ENCODE measurements at places on chromosomes 11 and 22.

DNA sequence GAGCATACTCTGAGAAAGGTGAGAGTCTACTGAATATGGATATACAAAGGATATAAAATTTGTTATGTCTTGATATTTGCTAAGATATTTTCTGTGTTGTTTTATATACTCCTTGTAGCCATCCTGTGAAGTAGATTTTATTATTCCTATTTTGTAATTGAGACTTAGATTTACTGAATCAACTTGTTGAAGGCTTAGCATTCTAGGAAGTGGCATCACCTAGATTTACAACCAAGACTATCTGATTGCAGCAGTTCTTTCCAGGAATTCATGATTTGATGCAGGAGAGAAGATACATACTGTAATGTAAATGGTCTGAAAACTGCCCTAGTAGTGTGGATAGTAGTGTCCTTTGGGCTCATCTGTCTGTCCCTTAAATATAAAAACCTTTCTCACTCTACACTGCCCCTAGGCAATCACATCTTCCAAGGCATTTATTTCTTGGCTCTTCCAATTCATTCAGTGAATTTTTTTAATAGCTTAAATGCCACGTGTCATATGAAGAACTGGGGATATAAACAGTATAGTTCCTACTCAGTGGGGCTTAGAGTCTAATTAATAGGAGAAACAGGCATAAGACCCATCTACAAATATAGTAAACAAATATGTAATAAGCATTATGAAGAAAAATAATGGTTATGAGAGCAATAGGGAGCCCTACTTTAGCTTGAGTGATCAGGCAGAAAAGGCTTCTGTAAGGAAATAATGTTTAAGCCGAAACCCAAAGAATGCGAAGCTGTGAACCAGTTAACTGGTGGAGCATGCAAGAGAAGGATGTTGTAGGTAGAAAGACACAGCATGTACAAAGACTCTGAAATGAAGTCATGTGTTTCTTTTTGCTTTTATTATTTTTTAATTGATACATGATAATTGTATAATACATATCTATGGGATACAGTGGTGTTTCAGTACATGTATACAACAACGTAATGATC lies 13.6 kb downstream of the IPO7 start:
- DNase-seq = no peak

DNA sequence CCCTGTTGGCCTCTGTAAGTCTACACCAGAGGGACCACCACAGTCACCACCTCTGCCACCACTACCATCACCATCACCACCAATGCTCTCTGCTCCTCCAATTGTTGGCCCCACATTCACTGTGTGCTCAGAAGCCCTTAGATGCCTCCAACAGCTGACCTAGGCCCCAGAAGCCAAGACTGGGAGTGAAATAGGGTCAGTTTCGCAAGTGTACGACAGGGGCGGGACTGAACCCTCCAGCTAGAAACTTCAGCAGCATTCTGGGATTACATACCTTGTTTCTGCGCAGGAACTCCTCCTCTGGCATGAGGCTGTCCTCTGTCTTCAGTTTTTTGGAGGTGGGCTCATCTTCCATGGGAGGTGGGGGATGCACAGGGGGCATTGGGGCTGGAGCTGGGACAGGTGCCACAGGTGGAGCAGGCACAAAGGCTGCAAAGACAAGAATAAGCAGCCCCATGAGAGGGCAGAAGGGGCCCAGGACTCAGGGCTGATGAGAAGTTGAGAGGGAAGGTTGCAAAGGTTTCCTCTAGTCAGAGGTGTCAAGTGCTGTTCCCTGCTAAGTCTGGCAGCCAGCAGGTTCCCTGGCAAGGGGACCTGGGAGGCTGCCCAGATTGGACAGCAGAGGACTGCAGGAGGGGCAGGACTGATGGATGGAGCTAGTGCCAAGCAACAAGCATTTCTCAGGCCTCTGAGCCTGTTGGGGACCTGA lies 10.2 kb upstream of the TBC1D10A start:
- DNase-seq = no peak

DNA sequence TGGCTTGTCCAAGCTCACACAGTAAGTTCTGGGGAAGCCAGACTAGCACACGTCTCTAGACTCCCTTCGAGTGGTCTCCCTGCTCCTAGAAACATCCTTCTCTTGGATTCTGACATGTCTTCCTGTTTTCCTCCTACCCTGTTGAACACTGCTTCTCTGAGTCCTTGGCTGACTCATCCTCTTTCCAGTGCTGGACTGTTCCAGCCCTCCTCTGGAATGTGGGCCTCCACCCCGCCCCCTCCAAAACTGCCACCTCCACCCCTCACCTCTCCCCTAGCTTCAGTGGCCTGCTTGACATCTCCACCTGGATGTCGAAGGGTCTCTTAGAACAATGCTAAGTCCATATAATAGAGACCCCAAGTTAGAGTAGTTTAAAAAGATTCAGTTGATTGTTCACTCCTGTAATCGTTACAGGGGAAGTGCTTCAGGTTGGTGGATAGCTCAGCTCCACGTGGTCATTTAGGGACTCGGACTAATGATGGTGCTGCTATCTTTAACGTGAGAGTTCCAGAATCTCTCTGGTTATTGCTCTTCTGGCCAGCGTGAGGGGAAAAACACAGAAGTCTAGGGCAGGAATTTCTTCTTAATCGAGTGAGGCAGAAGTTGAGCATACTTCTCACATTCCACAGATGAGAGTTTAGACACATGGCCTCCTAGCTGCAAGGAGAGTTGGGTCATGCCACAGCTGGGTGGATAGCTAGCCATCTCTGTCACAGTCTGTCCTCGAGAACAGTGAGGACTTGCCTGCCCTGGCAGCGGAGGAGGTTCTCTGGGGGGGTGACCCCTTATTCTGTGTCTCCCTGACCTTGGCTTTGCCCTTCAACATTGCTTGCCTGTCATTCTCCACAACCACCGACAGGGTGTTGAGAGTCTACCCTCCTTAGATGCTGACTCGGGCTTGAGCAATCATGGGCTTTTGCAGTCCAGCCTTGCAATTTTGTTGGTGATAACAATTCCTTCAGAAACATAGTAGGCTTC lies 4.7 kb upstream of the C11orf96 start:
- no peak for DNase-seq

- no peak for DNase-seq
Observed at GRCh38 chr11:70192666-70193410, 10.3 kb upstream of the FADD start.

- no peak for DNase-seq
Observed at GRCh38 chr11:4068962-4069361, 25.6 kb upstream of the RRM1 start.

GRCh38 chr11:42171046-42171445 lies 711.6 kb upstream of the LRRC4C start:
- DNase-seq = no peak

DNA sequence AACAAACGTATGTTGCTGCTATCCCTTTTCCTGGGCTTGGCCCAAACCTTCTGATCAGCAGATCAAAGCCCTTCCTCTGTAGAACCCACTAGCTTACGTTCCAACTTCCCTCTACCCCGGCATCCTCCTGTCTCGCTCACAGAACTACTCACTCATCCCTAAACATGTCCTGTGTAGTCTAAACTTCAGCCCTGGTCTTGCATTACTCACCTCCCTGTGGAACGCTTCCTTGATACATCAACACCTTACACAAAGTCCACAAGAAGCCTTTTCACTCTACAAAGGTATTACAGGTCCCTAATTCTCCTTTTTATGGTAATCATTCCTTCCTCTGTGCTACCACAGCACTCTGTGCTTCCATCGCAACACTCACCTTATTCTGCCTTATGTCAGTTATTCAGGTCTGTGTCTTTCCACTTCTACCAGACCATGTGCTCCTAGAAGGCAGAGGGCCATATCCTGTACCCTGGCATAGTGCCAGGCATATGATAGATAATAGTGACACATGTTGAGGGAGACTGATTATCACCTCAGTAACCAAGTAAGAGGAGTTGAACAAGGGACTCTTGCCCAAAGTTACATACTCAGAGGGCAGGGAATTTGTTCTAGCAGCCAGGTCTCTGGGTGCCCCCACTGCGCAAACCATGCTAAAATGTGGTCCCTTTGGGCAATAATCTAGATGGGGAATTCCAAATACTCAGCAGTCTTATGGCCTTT lies 41.6 kb downstream of the USP35 start:
- DNase-seq = no peak

DNA sequence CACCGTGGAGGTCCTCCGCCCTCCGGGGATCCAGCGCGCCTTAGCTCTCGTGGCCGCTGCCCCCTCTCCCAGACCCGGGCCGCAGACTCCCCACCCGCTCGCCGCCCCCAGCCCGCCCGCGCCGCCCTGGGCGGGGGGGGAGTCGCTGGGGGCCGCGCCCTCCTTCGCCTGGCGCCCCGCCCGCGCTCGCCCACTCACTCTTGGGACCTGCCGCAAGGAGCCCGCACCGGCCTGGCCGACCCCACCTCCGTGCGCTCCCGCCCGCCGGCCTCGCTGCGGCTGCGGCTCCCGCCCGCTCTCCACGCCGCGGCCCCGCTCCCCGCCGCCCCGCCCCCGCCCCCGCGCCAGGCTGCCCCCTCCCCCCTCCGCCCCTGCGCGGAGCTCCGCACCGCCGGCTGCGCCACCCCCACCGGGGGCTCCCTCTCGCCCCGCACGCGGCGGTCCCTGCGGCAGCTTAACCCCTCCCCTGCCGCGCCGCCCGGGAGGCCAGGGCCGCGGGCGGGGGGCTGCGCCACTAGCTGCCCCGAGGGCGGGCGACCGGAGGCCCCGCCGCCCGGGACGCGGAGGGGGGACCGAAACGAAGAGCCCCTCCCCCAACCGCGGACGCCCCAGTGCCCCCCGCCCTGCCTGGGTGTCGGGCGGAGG lies 724 bp upstream of the RASGRP2 start:
- DNase-seq = no peak

- DNase-seq = no peak
Observed at GRCh38 chr11:118175993-118176777, at the start of gene SCN2B. SCN2B (minus strand) TSS chr11:118176639; CDS start chr11:118176431, 208 bp downstream.

GRCh38 chr11:123853038-123853437 lies 32.4 kb downstream of the TMEM225 start:
- DNase-seq = no peak

GRCh38 chr11:104820431-104820830 lies 77.8 kb downstream of the CASP12 start:
- no peak for DNase-seq

- DNase-seq = no peak
Observed at GRCh38 chr11:69210310-69211035, 54.7 kb downstream of the SMIM38 start.

DNA sequence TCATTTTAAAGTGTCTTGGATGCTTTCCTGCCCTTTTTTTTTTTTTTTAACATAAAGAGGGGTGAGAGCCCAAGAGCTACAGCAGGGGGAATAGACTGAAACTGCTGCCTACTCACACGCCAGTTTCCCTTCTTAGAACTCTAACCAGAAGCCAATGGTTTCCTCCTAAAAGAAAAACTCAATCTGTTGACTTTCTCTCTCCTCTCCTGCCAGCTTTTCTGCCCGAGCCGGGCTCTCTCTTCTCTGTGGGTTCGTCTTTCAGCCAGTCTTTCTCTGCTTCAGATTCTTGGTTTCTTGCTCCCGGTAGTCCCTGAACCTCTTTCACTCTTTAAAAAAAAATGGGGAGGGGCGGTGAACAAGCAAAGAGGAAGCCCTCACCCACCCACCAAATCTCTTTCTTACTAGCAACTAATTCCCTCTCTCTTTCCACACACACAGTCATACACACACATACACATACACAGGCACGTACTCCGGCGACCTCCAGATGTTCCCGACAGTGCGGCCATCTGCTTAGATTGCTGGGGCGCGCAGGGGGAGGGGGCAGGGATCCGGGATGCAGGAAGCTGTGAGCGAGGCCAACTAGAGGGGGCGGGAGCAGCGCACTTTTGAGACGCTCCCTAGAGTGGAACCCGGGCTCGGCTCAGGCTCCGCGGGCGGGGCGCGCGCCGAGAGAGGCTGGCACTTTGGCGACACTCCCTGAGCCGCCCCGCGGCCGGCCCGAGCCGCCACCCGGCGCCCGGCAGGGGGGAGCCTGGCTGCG lies 444 bp upstream of the TSKU start:
- peak; percentile 82 for DNase-seq

GRCh38 chr11:235609-235996 lies 539 bp downstream of the SIRT3 start:
- peak; percentile 78 for DNase-seq

DNA sequence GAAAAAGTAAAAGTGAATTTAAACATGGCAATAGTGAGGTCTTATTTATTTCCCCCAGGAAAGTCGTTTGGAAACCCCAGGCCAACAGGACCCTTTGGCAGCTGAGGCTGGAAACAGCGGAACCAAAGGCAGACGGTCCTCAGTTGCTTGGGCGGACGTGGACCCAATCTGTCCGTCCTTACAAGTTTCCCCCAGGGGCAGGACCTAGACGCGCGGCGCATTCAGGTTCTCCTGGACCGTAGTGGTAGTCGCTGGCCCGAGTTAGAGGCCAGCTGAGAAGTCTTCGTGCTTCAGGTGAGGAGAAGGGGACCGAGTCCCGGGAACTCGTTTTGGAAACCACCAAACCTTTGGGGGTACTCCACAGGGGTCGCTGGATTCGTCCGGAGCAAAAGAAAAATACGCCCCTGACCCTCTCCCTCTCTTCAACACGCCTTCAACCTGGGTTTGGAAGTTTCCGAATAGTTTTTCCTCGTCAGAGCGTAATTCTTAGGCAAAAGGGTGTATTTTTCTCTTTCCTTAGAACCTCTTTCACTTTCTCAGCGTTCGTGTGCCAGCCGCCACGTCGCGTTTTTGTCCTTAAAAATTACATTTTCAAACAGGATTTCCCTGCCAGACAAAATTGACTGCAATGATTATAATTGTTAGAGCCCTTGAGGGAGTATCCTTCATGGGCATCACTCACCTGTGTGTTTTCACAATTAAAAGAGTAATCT lies 2.1 kb downstream of the METTL15 start:
- peak; percentile 73 for DNase-seq

DNA sequence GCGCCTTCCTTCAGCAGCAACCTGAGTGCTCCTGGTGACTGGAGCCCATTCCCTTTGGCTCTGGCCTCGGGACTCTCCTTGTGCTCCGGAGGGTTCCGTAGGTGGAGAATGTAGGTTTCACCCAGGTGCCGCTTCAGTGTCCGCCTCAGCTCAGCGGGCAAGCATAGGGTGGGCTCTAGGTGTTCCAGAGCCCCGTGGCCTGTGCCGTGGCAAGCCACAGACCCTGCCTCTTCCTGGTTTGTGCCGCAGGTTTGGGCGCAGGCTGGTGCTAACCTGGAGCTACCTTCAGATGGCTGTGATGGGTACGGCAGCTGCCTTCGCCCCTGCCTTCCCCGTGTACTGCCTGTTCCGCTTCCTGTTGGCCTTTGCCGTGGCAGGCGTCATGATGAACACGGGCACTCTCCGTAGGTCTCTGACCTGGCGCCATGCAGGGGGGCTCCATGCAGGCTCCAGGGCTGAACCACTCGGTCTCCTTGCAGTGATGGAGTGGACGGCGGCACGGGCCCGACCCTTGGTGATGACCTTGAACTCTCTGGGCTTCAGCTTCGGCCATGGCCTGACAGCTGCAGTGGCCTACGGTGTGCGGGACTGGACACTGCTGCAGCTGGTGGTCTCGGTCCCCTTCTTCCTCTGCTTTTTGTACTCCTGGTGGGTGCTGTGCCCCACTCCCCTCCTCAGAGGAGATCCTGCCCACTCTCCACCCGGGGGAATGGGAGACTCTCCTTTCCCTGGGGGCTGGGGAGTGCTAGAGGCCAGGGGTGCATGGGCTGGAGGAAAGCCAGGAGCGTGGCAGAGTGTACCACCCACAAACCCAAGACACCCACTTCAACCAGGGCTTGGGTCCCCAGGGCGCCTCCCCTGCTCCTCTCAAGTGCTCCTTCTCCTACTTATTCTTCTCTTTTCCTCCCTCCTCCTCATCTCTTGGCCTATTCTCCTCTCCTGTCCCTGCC lies 2.4 kb downstream of the SLC22A12 start:
- DNase-seq = no peak

Measured in activated CD4-positive, alpha-beta T cell treated with anti-CD3 and anti-CD28 coated beads, Interleukin-2, amount 50 U/mL, for 48 hours (primary cell).